ENCODE measurements at places on chromosomes 7 and 10.

DNA sequence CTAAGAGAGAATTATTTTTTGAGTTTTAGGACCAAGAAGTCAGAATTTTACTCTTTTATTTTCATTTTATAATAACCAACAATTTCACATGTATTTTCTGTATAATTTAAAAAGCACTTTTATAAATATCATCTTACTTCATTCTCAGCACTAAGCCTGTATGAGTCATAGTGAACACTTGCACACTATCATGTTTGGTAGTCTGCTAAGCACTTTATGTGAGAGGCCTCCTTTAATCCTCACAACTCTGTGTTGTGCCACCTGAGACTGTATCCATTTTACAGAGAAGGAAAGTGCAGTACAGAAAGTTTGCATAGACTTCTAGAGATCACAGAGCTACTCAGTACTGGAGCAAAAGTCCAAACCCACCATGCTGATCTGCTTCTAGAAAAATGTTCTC lies 939.6 kb downstream of the NRG3 start:
- no peak for DNase-seq

- no peak for DNase-seq
These were observed 241.5 kb upstream of the IGFBP3 start for GRCh38 chr7:46162609-46163008.

- DNase-seq: no peak
These were observed 13.4 kb downstream of the NIPSNAP2 start for GRCh38 chr7:55977831-55978230.

DNA sequence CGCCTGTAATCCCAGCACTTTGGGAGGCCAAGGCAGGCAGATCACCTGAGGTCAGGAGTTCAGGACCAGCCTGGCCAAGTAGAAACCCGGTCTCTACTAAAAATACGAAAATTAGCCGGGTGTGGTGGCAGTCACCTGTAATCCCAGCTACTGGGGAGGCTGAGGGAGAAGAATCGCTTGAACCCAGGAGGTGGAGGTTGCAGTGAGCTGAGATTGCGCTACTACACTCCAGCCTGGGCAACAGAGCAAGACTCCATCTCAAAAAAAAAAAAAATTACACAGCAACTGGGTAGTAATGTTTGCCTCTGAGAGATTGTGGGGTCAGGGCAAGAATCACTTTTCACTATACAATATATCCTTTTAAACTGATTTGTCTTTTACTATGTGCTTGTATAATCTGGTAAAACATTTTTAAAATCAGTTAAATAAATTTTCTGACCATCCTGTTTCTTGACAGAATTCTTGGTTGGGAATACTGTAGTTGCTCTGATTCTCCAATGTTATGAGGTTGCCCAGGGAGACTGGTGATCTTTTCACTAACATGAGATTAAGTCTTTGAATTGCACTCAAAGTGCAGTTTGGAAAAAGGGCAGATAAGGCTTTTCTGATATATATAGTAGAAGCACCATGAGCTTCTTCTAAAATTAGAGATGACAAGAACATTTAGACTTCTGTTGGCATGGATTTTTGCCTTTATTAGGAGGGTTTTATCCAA lies 1.5 kb downstream of the ENTPD7 start:
- no peak for DNase-seq

DNA sequence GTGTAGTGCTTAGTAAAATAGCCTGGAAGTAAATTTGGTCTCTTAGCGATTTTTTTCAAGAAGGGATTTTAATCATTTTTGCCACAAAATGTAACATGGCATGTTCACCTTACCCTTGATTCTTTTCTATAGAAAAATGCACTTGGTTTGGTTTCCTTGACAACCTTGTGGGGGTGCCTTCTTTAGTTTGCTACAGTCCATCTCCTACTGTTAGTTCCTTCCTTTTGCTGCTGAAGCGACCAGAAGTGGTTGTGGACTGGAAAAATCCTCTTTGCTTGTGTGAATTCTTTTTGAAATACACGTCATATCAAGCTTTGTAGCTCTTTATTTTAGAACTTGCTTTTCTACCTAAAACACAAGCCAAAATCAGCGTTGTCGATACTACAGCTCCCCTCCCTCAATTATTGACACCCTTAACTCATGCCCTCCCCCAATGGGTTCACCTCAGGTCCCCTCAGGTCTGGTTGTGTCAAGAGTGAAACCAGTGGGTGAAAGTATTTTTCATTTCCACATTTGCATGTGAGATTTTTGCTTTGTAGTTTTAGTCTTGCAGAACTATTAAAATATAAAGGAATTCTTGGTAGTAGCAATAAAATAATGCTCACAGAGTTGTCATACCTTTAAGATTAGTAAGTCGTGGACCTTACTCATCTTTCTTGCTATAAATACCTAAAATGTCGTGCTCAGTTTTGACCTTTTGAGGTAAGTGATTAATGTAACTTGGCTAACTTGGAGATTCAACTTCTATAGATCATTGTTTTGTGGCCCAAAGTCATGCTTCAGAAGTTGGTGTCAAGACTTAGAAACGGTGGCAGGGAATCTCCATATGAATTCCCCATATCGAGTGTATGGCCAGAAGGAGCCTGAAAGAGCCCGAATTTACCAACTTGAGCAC lies 1.5 kb downstream of the ACTR3B start:
- no peak for DNase-seq

- DNase-seq: no peak
These were observed 26.4 kb upstream of the ADRB1 start for GRCh38 chr10:114017271-114017670.

DNA sequence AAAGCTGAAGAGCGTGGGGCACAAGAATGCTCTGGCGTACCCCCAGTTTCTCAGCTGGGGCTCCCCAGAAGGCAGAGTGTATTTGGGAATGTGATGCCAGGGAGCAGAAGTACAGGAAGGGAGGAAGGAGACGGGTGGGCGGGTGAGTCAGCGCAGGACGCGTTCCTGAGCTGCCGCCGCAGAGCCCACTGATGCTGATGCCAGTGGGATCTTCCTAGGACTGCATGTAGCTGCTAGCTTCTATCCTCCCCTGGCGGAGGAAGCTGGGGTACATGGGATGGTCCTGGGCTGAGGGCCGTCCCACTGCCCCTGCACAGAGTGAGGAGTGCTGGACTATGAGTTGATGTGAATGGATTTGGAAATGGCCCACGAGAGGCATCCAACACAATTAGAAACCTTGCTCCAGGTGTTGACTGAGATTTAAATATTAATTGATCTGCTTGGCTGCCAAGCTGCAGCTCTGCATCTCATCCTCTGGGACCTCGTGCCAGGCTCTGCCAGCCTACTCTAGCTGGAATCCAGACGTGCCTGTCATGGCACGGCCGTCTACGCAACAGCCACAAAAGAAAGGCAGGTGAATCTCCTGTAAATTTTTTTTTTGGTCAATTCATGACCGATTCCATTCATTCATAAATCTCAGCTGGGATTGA lies 66.2 kb upstream of the RHEB start:
- no peak for DNase-seq

DNA sequence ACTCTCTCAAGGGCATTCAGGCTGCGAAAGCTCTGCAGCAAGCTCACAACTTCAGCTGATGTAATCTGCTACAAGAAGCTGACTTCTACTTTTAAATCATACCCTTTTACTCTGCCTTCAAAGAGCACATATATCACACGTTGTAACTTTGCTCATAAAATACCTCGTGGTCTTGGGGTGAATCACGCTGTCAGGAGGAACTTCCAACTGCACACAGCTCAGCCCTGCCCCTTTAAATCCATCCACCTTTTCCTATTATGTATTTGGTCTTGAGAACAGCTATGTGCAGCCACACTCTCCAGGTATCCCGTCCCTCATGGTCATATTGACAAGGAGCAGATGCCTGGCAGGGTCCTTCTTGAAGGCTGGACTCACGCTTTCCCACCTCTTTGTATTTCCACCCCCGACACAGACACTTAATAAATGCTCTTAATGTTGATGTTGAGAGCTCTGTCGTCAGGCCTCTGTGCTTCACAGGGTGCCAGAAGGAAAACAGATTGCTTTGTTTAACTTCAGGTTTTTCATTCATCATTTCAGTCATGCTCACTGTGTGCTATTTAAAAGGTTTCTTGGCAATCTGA lies 47.6 kb downstream of the ICA1 start:
- peak; percentile 12 for DNase-seq
